ENCODE measurements at places on chromosomes 2 and 18.

- no peak for DNase-seq
These were observed 21.5 kb downstream of the PCARE start for GRCh38 chr2:29052807-29053206.

- DNase-seq, result no peak
These were observed 112.2 kb upstream of the TACR1 start for GRCh38 chr2:75311521-75311920.

GRCh38 chr2:101710471-101711318 lies 13.2 kb downstream of the MAP4K4 start:
- DNase-seq, result no peak

- peak; percentile 99 for DNase-seq
These were observed at the start of gene TMEM185B for GRCh38 chr2:120223034-120223912. TSS of gene TMEM185B (minus strand) at chr2:120223400. CDS start at chr2:120222976, 424 bp downstream.

DNA sequence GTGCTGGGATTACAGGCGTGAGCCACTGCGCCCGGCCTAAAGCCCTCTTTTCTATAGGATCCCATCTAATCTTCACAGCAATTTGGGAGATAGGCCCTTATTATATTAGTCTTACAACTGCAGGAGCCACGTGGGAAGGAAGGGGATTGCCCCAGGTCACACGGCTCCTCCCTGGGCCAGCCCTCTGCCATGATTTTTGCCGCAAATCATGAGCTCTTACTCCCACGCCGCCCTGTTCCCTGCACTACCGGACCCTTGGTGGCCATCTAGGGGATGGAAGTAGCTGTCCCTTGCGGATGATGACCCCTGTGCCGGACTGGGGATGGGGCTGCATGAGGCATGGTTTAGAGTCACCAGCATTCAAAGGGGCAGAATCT lies 28.4 kb upstream of the PTMA start:
- DNase-seq, result no peak

DNA sequence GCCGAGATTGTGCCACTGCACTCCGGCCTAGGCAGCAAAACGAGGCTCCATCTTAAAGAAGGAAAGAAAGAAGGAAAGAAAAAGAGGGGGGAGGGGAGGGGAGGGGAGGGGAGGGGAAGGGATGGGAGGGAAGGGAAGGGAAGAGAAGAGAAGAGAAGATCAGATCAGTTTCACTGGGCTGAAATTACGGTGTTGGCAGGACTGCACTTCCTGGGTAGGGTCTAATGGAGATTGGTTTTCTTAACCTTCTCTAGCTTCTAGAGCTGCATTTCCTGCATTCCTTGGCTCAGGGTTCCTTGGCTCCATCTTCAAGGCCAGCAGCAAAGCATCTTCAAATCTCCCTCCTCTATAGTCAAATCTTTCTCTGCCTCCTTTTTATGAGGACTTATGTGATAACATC lies 349.1 kb upstream of the CRIM1 start:
- DNase-seq, result no peak

GRCh38 chr2:157061799-157062198 lies 195.7 kb upstream of the GALNT5 start:
- no peak for DNase-seq

All from urothelium cell line (cell line).